ENCODE measurements at places on chromosomes 13 and 19.

DNA sequence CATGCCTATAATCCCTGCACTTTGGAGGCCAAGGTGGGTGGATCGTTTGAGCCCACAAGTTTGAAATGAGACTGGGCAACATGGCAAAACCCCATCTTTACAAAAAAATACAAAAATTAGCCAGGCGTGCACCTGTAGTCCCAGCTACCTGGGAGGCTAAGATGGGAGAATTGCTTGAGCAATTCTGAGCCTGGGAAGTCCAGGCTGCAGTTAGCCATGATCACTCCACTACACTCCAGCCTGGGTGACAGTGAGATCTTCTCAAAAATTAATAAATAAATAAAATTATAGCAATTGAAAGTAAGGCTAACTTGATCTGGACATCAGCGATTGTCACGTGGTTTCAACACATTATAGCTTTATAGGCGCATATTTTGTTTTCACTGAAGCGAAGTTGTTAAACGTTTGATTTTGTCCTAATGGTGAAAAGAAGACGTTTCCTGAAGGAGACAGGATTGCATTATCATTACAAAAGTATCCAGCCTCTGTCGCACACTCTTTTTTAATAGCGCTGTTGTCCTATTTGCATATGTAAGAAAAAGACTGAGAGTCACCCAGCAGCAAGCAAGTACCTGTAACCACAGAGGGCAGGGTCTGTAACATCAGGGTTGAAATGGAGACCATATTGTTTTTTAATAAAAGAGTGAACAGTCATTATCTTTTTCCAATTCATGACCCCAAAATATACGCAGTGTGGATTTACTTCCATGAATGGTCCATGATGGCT is 335.7 kb downstream of the DCT start:
- peaks cover 14% of the 10 kb centered on the region for H3K4me1 ChIP-seq
- H3K4me3 ChIP-seq: no peak overlapping the region
- H3K27ac ChIP-seq: no peak overlapping the region
- H3K27me3 ChIP-seq: no peaks in the 10 kb centered on the region
- no peak for DNase-seq

- peaks cover 4% of the 10 kb centered on the region for H3K36me3 ChIP-seq
- DNase-seq: no peak
- no peak overlapping the region for H3K4me3 ChIP-seq
- H3K4me1 ChIP-seq: peaks cover 18% of the 10 kb centered on the region
- no peak overlapping the region for H3K27ac ChIP-seq
Observed at GRCh38 chr19:55623130-55623529, 1.2 kb downstream of the ZNF784 start.

DNA sequence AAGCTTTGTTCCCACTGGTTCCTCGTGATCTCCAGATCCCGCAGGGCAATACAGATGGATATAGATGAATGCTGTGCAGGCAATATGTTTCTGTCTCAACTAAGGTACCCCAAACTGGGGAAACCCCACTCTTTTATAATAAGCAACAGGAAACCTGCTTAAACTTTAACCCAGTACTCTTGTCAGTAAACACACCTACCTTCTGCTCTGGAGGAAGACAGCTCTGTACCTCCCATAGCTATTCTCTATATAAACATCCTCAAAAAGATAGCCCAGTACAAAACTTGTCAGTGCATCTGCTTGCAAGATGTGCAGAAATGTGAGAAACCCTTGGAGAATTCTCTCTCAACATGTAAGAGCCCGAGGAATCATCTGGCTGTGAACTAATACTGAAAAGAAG is 583.6 kb downstream of the OLFM4 start:
- H3K4me1 ChIP-seq: no peaks in the 10 kb centered on the region
- DNase-seq: no peak
- H3K27ac ChIP-seq: no peak overlapping the region

DNA sequence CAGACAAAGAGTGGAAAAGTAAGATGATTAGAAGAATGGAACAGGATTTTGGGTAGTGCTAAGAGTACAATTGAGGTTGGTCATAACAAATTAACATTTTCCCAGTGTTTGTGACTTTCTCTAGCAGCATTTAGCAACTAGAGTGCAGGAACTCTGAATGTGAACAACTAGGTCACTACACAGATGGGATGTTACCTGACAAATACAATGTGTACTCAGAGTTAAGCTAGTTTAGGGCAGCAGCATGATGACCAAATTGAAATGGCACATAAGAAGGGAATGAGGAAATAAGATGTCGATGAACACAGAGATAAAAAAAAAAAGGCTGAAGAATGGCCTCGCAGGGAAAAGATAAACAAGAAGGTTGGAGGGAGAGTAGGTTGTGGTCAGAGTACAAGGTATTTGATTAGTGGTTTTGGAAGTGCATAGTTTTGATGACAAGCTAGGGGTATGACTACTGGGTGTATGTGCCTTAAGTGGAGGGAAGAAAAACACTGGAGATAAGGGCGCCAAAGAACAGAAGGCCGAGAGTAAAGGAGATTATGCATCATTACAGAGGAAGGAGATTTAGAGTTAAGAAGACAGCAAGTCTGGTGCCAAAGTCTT is 381.1 kb downstream of the FGF14 start:
- peaks cover 12% of the 10 kb centered on the region for H3K27me3 ChIP-seq
- H3K4me3 ChIP-seq: no peak overlapping the region
- no peaks in the 10 kb centered on the region for H3K36me3 ChIP-seq

GRCh38 chr13:22076658-22077057 is 405.8 kb downstream of the FGF9 start:
- H3K4me3 ChIP-seq: no peak overlapping the region
- peaks cover 8% of the 10 kb centered on the region for H3K4me1 ChIP-seq
- H3K27me3 ChIP-seq: peaks cover 10% of the 10 kb centered on the region
- peak overlapping the region; percentile 8 for H3K27ac ChIP-seq
- DNase-seq: no peak

- peak overlapping the region; percentile 39 for H3K27ac ChIP-seq
- peaks cover 1% of the 10 kb centered on the region for H3K36me3 ChIP-seq
- DNase-seq: no peak
- H3K4me3 ChIP-seq: no peak overlapping the region
Observed at GRCh38 chr13:33258808-33259193, 26.8 kb downstream of the STARD13 start.

DNA sequence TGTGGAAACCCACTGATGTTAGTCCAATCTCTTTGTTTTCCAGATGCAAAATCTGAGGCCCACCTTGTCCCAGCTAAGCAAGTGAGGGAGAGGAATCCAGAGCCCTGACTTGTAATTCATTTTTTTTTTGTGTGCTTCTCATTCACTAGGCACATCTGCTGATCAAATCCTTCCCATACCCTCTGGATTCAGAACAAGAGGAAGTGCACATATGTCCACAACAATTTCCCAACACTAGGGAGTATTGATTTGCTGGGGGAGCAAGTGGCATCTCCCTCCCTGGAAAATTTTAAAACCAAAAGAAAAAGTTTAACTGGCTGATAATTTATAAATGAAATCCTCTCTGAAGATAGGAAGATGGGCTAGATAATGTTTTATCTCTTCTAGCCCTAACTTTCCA is 94.6 kb upstream of the RFC3 start:
- H3K4me1 ChIP-seq: peaks cover 40% of the 10 kb centered on the region
- no peak overlapping the region for H3K4me3 ChIP-seq
- no peak for DNase-seq
- H3K27me3 ChIP-seq: no peaks in the 10 kb centered on the region
- no peaks in the 10 kb centered on the region for H3K36me3 ChIP-seq

GRCh38 chr13:30157616-30157993 is 149.7 kb downstream of the KATNAL1 start:
- peaks cover 9% of the 10 kb centered on the region for H3K4me1 ChIP-seq
- peaks cover 26% of the 10 kb centered on the region for H3K27me3 ChIP-seq
- H3K27ac ChIP-seq: no peak overlapping the region
- DNase-seq: no peak
- no peak overlapping the region for H3K4me3 ChIP-seq

- H3K36me3 ChIP-seq: no peaks in the 10 kb centered on the region
- DNase-seq: no peak
- H3K4me3 ChIP-seq: no peak overlapping the region
- H3K4me1 ChIP-seq: peaks cover 19% of the 10 kb centered on the region
Observed at GRCh38 chr13:44237276-44237767, 136.3 kb upstream of the SERP2 start.

DNA sequence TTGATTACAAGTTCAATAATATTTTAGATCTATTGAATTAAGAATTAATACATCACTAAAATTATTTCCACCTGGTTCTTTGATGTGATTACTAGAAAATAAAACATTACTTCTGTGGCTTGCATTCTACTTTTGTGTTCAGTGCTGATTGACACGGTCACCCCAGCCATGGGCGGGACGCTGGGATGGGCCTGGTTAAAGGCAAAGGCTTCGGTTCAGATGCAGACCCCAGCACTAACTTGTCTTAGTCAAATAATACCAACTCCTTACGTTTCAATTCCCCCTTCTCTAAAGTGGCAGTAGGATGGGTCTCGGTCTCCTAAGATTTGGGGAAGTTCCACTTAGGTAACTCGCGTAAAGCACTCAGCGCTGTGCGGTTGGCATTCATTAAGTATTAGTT is 144.9 kb downstream of the URI1 start:
- no peaks in the 10 kb centered on the region for H3K4me1 ChIP-seq
- H3K4me3 ChIP-seq: no peak overlapping the region
- peak; percentile 13 for DNase-seq
- H3K27me3 ChIP-seq: no peaks in the 10 kb centered on the region

DNA sequence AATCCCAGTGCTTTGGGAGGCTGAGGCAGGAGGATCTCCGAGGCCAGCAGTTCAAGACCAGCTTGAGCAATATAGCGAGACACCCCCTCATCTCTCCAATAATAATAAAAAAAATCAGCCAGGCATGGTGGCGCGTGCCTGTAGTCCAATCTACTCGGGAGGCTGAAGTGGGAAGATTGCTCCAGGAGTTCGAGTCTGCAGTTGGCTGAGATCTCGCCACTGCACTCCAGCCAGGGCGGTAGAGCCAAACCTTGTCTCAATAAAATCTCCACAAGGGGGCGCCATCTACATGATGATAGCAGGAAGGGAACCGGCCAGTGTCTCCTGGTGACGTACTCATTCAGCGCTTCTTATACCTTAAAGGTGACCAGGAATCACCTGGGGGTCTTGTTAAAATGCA is 13.6 kb upstream of the C5AR1 start:
- no peak overlapping the region for H3K27ac ChIP-seq

- no peaks in the 10 kb centered on the region for H3K36me3 ChIP-seq
- no peaks in the 10 kb centered on the region for H3K27me3 ChIP-seq
- H3K4me1 ChIP-seq: peaks cover 37% of the 10 kb centered on the region
- no peak for DNase-seq
- no peak overlapping the region for H3K4me3 ChIP-seq
Observed at GRCh38 chr19:28292822-28293500, 920.0 kb downstream of the UQCRFS1 start.

DNA sequence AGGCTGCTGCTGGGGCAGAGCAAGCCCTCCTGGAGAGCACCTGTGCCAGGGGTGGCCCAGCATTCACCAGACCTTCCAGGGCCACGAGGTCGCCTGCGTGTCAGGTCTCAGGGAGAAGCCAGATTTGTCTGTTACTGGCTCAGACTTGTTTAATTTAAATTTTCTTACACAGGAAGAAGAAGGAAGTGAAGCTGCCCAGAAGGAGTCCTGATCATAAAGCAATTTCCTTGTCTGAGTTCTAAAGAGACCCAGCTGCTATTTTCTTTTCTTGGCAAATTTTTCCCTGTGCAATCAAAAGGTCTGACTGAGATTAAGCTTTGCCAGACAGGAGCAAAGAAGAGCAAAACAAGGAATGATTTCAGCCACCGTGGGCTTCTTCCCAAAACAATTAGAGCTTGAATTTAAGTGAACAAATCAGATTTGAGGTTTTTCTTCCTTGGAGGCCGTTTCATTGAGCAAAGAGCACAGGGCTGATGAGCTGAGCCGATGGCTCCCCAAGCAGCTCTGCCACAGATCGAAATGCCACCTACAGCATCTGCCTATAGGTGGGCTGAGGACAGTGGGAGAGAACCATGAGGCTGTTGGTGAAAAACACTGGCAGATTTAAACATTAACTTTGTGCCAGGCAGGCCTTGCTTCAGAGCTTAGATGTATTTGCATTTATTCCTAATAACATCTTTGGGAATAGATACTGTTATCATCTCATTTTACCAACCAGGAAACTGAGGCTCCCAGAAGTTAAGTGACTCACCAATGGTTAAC is 40.1 kb downstream of the HSPH1 start:
- H3K4me3 ChIP-seq: no peak overlapping the region
- no peaks in the 10 kb centered on the region for H3K36me3 ChIP-seq
- no peak overlapping the region for H3K27ac ChIP-seq
- DNase-seq: no peak
- peaks cover 48% of the 10 kb centered on the region for H3K27me3 ChIP-seq
- H3K4me1 ChIP-seq: no peaks in the 10 kb centered on the region

DNA sequence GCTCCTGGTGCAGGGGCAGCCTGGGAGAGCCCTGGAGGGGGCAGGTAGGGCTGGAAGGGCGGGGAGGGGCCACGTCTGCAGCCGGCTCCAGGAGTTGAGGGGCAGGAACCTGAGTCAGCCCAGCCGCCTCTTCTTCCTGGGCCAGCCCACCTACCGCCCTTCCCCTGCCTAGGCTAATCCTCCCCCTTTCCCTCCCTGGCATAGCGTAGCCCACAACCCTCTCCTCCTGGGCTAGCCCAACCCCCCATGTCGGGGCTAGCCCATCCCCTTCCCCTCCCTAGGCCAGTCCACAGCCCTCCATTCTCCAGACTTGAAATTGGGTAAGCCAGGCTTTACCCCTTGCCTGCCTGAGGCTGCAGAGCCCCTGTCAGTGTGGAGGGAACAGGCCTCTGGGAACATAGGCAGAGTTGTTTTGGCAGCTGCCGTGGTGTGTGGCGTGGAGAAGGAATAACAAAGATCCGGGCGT is 20.6 kb upstream of the WDR18 start:
- no peak overlapping the region for H3K27ac ChIP-seq
- peaks cover 5% of the 10 kb centered on the region for H3K4me1 ChIP-seq
- peaks cover 15% of the 10 kb centered on the region for H3K36me3 ChIP-seq
- DNase-seq: no peak
- H3K27me3 ChIP-seq: no peaks in the 10 kb centered on the region

DNA sequence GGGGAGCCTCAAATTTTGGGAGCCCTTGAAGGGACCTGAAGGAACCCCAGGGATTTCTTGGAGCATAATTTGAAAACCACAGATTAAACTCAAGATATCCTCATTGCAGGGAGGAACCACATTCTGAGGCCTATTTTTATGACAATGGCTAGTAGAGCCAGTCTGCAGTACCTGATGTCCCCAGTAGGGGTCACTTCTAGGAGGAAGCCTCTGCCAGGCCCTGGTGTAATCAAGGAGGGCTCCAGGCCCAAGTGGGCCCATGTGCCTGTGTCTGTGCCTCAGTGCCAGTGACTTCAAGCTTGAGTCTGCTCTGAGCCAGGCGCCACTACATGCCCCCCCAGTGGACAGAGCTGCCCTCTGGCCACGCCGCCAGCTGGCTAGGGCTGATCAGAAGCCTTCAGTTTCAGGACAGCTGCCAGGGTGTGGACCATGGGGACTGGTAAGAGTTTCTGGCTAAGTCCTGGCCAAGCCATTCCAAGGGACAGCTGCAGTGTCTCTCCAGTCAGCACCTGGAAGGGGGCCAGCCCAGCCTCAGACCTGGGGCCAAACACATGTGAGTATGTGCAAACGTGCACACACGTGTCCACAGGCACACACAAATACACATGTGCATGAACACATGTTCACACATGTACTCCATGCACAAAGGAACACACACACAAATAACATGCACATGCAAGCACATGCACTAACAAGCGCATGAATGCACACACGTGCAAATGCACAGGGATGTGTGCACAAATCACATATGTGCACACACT is 20.5 kb upstream of the SLC7A10 start:
- no peaks in the 10 kb centered on the region for H3K4me1 ChIP-seq
- DNase-seq: peak; percentile 68
- H3K36me3 ChIP-seq: no peaks in the 10 kb centered on the region
- no peak overlapping the region for H3K27ac ChIP-seq
- H3K27me3 ChIP-seq: peaks cover 12% of the 10 kb centered on the region

- no peaks in the 10 kb centered on the region for H3K36me3 ChIP-seq
- DNase-seq: no peak
- H3K27me3 ChIP-seq: no peaks in the 10 kb centered on the region
- no peak overlapping the region for H3K27ac ChIP-seq
- no peak overlapping the region for H3K4me3 ChIP-seq
Observed at GRCh38 chr13:73173279-73173811, 114.5 kb downstream of the KLF5 start.
